AG10803 (cell line): ENCODE measurements at places on chromosomes 4 and X.
A peak's percentile ranks its signal among the peaks of the same experiment; 100 is the strongest.

DNA sequence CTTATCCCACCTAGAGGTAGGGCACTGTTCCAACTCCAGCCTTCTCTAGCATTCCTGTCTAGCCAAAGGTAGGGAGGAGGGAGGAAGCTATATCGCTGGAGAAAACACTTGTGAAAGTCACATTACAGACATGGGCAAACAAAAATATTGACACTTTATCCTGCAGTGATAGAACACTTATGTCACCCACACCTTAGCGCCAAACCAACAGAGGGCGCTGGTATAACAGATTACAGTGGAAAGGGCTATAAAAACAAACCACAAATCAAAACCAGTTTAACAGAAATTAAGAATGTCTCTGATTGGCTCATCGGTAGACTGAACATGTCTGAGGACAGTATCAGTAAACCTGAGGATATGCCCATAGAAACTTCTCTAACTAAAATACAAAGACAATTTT, 451.3 kb downstream of the TLL1 start:
- DNase-seq, result no peak

DNA sequence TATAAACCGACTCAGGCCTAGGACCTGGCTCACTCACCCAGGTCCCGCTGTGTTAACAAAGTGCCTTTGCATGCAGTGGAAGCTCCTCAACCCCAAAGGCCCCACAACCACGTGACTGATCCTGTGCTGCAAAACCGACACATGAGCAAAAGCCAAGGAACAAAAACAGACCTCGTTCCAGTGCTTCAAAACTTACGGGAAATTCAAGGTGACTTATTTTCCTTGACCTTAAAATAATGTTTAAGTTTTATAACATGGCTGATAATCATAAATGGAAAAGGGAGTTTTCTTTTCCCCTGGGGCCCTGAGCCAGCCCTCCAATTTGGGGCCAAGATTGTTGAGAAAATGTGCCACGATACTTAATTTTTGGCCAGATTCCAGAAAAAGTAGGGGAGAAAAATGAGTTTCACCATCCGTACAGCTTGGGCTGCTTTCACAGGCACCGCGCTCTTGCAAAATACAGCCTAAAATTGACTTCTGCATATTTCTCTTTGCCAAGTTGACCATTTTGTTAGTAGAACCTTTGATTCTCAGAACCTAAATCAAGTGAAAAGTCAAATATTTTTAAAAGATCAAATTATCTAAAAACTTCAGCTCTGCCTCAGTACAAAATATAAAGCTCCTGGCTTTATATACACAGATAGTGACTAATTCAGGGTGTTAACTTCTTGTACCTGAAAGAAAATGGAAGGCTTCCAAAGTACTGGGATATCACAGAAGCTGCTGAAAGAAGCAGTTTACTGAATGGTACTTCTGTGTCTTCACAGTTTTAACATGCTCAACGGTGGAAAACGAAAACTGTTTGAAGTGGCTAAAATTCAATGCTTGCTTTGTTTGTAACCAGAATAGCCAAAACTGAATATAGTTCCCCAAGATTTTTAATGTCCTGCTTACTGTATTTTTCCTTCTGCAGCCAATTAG, 93.8 kb downstream of the APBB2 start:
- peak; percentile 74 for DNase-seq

- no peak for DNase-seq
Measured at GRCh38 chr4:170157670-170158069, 67.9 kb upstream of the AADAT start.

DNA sequence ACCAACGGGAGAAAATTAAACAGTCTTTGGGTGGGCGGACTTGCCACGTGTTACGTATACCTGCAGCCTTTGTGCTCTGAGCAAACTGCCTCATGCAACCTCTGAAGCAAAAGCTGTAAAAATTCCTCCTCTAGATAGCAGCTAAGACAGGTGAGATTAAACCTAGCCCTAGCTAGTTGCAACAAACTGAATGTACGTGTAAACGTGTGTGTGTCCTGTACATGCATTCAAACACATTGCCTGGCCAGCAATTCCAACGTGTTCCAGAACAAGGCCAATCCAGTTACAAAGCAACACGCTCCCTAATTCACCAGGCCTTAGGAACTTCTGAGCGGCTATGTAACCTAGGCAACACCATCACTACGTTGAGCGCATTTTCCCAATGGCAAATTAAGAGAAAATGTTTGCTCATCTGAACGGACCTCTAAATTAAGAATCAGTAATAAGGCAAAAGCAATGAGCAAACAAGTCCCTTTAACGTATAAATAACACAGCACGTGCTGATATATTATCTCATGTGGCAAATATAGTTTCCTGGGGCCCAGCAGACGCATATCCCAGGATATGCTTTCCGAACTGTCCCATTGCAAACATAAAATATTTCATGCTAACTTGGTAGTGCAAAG, 792 bp downstream of the PPID start:
- DNase-seq, result peak; percentile 50

GRCh38 chrX:69289046-69289792, 124.0 kb upstream of the PJA1 start:
- no peak for DNase-seq

- DNase-seq, result no peak
Measured at GRCh38 chrX:335758-336155, 17.2 kb upstream of the GTPBP6 start.

DNA sequence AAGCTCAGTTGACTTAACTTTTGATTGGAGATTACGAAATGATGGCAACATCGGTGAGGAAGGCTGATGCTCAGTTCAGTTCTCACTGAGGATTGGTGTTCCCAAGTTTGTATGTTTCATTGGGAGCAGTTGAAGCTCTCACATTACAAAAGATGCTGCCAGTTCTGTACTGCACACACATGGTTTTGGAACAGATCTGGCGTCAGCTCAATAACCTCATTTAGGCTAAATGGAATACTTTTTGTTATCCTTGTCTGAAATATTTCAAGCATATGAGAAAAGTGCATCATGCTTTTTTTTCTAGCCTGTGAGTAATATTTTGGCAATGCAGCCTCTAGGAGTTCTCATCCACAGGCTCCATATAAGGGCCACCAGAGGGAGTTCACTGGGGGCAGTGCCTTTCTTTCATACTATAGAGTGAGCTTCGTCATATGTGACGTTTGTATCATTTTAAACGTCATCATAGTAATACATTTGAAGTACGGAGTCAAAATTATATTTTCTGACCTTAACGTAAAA, 4.1 kb downstream of the ENPEP start:
- DNase-seq, result peak; percentile 99

DNA sequence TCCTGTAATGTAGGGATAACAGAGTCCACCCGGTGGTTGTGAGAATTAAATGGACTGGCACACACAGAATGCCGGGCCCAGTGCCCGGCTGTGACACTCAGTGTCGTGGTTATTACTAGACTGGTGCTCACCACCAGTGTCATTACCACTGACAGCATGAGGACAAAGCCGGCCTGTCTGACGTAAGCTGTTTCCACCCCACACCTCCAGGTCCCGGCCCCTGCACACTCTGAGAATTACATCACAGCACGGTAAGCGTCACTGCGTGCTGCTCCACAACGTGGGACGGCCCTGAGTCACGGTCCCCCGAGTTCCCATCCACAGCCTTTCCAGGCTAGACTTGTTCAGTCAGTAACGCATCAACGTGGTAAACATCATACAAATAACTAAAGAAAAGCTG, 22.9 kb downstream of the FAT1 start:
- DNase-seq, result peak; percentile 59

DNA sequence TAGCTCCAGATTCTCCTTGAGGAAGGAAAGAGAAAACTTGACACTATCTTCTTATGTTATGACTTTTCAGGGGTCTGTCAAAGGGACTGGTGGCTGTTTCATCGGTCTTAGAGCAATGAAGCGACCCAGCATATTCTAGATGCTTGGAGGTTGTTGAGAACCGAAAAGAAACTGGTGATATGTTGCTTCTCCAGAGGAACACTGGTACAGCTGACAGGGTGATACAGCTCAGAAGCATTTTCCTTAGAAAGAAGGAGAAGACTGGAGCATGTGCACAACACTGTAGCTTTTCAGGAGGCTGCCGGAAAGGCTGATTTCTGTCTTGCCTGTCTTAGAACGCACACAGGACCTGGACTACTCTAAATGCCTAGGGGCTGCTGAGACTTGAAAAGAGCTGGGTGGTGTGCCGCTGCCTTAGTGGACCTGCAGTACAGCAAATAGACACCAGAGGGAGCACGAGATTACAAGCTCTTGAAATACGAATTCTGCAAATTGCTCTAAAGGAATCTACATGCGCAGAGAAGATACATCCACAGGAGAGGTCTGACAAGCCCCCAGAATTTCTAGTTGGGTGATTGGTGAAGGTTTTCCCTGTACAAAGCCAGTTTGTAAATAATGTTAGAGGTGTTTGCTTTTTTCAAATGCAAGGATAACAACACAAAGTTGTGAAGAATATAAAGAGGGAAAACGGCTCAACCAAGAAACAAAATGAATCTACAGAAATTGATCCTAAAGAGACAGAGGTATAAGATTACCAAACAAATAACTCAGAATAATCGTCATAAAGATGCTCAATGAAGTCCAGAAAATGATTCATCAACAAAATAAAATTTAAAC, 223.1 kb upstream of the DMD start:
- peak; percentile 15 for DNase-seq

GRCh38 chr4:5433196-5433595, 275.2 kb downstream of the EVC2 start:
- DNase-seq, result no peak

GRCh38 chr4:110518889-110519490, 43.0 kb downstream of the ENPEP start:
- peak; percentile 20 for DNase-seq

GRCh38 chrX:6095469-6095868, 133.2 kb downstream of the NLGN4X start:
- no peak for DNase-seq

DNA sequence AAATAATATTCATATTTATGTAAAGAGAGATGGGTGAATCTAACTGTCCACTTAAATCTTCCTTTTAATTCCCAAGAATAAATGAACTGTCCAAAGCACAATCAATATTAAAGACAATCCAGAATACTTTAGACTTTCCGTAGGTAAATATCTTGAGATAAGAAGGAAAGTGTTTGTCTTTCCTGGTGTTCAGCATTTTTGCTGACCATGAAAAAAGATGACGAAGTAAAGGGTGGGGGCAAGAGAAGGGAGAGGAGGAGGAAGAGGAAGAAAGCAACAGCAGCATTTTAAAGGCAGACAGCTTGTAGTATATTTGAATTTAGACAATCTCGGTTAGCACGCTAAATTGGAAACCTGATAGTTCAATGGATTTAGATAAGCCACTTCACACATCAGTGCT, 498.2 kb downstream of the KCNIP4 start:
- DNase-seq, result no peak

DNA sequence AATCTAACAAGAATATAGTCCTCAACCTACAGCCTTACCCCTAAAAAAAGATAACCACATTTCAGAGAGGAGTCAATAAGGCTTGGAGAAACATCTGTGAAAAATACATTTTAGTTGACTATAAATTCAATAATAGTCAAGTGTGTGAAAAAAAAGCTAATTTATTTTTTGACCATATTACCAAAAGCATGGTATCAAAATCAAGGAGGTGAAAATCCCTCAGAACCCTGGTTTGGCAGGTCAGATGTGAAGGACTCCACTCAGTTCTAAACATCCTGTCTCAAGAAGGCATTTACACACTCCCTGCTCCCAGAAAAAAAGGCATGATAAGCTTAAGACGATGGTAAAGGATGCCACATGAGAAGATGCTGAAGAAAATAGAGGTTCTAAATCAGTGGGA, 745.1 kb upstream of the TENM3 start:
- no peak for DNase-seq

- DNase-seq, result no peak
Measured at GRCh38 chr4:159271856-159272255, 169.0 kb downstream of the RAPGEF2 start.

GRCh38 chr4:3439391-3439790, 2.4 kb upstream of the HGFAC start:
- DNase-seq, result no peak

- DNase-seq, result no peak
Measured at GRCh38 chrX:119816300-119816699, 24.9 kb upstream of the RPL39 start.

DNA sequence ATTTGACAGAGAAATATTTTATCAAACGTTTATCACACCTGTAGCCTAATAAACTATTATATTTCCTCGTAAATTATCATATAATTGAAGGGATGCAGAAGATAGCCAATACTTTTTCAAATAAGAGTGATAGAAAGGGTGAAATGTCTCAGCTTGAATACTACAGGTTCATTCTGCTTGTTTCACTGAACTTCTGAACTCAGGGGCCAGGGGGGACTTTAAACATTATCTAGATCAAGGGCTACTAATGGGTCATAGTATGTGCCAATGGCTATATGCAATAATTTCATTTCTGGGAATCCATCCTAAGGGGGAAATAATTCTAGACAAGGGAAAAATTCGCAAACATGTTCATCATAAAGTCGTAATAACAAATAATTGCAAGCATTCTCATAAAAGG, 2.6 kb downstream of the ALPK1 start:
- no peak for DNase-seq

GRCh38 chrX:35557916-35558315, 240.2 kb upstream of the MAGEB16 start:
- no peak for DNase-seq

- no peak for DNase-seq
Measured at GRCh38 chrX:12871257-12871656, 4.4 kb downstream of the TLR7 start.

DNA sequence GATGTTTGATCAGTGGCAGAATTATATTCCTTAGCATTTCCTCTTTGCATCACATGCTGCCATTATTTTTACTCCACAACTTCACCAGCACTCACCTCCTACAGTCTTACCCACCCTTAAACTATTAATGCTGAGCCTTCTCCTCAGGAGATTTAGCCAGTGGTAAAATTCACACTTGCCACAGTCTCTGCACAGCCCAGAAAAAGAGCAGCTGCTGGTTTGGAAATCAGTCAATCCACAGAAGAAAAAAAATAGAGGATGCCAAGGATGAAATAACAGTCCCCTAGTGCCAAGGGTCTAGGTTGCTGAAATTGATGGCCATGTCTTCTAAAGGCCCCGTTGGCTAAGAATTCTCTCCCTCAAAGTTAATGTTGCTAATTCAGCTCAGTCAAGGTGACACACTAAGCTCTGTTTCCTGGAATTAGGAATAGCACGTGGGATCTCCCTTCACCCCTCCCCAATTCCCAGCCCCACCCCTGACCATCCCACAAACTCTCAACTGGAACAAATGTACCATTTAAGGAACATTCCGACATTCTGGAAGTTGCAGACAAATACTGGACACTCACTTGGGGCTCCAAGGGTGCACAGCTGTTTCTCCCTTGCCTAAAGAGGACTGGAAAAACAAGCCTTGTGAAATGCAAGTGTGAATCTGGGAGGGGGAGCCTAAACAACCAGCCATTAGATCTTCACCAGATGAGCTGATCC, 5.7 kb downstream of the ATP1B4 start:
- DNase-seq, result no peak

- DNase-seq, result no peak
Measured at GRCh38 chr4:160141206-160141605, 1038.3 kb downstream of the RAPGEF2 start.

DNA sequence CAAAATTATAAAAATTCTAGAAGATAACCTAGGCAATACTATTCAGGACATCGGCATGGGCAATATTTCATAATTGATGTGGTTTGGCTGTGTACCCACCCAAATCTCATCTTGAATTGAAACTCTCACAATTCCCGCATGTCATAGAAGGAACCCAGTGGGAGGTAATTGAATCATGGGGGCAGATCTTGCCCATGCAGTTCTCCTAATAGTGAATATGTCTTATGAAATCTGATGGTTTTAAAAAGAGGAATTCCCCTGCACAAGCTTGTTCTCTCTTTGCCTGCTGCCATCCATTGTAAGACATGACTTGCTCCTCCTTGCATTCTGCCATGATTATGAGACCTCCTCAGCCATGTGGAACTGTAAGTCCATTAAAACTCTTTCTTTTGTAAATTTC, 77.7 kb downstream of the DDX60 start:
- DNase-seq, result no peak
